ENCODE measurements at places on chromosomes 3 and 15. TPM values are rescaled to one million over a fixed set of nuclear protein-coding genes. Genes with fewer than 3 reads are reported as not detected.

DNA sequence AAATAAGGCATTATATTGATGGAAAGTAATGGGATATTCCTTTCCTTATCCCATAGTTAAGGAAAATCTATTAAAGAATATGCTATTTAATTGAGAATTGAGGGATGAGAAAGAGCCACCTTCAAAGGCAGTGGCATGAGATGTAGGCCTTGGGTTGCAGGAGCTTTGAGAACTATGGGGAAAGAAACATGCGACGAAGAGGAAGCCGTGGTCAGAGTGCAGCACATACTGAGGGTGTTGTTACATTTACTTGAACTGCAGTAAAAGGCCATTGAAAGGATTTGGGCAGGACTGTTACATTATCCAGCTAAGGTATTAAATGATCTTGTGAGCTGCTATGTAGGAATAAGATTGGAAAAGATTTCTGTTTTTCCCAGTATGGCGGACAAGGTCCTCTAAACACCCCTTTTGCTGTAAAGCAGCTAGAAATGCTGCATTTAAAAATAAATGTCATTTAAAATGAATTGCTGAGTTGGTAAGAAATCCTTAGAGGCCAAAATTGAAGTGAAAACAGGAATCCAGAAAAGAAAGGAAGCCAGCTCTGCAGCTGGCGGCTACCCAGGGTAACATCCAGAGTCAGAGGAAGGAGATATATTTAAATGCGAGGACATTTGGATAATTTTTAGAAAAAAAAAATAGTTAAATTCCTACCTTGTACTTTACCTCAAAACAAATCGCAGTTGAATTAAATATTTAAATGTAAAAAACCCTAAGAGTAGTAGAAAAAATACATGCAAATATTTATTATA, 61.7 kb downstream of the IL1RAP start:
- DNase-seq: no peak

DNA sequence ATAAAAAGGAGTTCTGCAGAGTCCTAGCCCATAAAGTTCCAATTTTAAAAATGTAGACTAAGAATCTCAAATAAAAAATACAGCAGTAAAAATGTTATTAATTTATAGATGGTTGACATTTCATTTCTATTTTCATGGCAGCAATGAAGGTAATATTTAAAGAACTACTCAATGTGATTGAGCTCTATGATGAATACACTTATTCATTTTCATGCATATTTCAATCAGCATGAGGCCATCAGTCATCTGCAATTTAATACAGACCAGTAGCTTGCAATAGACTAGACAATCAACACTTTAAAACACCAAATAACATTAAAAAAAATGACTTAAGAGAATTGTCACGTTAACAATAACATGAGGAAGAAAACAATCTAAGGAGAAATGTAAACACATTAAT, 1295.8 kb upstream of the ALCAM start:
- no peak for DNase-seq

PRTG gene
- not detected for total RNA-seq

- no peak for DNase-seq
These were observed 171.2 kb downstream of the ADAMTS17 start for GRCh38 chr15:100170291-100171210.

PLA2G4D gene
- not detected for total RNA-seq

RCN2 gene
- total RNA-seq: 29.6 TPM

EOMES gene
- total RNA-seq: 44.5 TPM
